GM13976 (cell line): ENCODE measurements at places on chromosomes 11 and 22.

GRCh38 chr11:71301046-71301857 lies 48.9 kb upstream of the SHANK2 start:
- DNase-seq, result peak; percentile 9

DNA sequence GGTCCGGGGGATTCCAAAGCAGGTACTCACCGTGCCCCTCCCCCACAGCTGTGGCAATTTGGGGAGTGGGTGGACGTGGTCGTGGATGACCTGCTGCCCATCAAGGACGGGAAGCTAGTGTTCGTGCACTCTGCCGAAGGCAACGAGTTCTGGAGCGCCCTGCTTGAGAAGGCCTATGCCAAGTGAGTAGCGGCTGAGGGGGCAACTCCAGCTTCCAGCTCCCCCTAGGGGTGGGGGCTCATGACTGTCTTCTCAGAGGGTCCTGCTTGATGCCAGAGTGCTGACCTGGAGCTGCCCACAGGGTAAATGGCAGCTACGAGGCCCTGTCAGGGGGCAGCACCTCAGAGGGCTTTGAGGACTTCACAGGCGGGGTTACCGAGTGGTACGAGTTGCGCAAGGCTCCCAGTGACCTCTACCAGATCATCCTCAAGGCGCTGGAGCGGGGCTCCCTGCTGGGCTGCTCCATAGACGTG lies 4.2 kb downstream of the CAPN1 start:
- DNase-seq, result no peak

GRCh38 chr22:23888615-23889401 lies 5.4 kb upstream of the MIF start:
- no peak for DNase-seq

- DNase-seq, result no peak
These were observed 14.5 kb upstream of the USP47 start for GRCh38 chr11:11827272-11827671.

- no peak for DNase-seq
These were observed 16.5 kb downstream of the MOB2 start for GRCh38 chr11:1469911-1470680.

GRCh38 chr11:78030429-78031325 lies 7.6 kb upstream of the KCTD14 start:
- DNase-seq, result no peak

DNA sequence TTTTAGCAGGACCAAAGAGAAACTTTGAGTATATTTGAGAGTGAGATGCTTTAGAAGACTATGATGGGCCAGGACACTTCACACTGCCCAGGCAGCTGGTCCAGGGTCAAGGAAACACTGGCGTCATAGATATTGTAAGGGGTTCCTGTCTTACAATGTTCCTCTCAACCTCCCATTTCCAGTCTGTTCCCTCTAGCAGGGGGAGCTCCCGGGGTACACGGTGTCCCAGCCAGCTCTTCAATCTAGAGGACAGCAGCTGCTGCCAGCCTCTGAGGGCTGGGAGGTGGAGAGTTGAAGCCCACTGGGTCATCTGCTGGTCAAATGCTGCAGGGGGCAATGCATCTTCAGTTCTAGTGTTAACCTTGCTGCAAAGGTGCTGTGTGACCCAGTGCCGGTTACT lies 40.7 kb upstream of the TIMP3 start:
- no peak for DNase-seq

DNA sequence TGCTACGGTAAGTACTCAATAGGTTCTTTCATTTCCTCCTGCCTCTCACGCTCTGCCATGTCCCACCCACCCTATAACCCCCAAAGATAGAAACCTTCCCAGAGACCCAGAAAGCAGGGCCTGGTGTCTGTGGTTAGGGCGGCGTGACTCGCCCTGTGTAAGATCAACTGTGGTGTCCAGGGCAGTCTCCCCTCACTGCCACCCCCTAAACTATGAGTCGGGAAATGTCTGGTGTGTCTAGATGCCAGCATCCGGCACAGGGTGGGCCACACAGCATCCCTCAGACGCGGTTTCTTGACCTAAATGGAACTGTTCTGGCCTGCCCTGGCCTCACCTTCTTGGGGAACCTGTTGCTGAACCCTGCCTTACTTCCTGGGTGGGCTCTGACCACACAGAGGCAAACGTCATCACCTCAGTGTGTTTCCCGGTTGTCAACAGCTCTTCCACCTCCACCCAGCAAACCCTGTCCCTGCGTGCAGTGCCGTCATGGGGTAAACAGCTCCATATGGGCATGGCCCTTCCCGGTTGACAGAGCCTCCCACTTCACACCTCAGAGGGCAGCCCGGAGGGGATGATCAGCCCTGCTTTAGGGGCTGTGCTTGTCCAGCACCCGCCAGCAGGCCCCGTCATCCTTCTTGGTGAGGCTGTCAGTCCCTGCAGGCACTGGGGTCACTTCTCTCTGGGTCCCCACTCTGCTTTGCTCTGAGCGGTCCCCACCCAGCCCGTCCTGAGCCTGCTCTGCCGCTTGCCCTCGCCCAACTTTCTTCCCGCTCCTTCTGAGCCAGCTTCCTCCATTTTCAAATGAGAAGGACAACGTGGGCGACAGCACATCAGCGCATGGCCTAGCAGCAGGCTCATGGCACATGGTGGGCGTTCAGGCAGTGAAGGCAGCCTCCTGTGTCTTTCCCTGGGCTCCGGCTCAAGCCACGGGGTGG lies 6.0 kb downstream of the WNT11 start:
- DNase-seq, result no peak

DNA sequence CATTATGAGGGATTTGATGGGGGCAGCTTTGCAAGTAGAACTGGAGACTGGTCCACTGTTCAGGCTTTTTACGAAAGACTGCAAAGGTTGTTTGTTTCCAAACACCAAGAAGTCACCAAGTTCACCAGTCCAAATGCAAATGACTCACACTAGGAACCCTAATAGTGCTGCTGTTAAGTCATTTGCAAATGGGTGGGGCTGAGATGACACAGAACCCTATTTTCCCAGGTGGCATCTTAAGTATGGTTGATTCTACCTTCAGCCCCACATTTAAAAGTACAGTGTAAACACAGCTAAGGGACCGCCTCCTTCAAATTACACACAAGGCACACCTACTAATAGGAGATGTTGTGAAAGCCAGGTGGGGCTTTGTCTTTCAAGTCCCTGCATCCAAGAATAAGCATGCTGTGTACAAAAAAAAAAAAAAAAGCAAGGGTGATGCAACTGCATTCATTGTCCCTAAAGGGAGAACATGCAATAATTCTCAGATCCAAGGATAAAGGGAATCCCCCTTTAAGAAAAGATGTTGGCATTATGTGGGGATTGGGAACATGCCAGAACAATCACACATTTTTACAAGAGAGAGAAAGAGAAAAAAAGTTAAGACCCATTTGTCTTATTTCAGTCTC lies 27.3 kb downstream of the BDNF start:
- DNase-seq, result no peak

DNA sequence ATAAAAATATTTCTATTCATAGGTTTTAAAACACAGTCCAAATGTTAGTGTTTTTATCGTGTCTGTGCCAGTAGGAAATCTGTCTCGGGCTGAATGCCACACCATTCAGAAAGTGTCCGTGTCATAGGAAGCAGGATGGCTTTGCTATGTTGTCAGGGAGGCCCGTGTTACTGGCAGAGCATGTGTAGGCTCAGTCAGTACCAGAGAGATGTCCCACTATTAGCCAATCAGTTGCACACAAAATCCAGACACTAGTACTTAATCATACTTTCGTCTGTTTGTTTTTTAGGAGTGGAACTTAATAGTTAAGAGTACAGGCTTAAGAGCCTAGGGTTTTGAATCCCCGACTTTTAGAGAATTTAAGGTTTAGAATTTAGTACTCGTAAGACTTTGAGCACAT lies 30.2 kb upstream of the SYN3 start:
- DNase-seq, result no peak

DNA sequence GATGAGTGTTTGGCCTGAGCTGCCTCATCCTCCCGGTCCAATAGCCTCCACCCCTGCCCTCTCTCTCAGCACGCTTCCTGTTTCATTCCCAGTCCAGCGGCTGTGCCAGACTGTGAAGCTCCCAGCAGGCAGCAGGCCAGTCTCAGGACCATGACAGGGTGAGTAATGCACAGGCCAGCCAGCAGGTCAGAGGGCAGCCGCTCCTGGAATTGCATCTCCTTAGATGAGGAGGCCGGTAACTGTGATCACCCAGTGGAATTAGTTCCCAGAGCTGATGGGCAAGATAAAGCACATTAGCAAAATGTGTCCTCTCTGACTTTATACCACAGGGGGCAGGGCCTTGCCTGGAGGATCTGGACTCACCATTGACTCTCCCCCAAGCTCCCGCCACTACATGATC lies 251.2 kb downstream of the ETS1 start:
- no peak for DNase-seq

DNA sequence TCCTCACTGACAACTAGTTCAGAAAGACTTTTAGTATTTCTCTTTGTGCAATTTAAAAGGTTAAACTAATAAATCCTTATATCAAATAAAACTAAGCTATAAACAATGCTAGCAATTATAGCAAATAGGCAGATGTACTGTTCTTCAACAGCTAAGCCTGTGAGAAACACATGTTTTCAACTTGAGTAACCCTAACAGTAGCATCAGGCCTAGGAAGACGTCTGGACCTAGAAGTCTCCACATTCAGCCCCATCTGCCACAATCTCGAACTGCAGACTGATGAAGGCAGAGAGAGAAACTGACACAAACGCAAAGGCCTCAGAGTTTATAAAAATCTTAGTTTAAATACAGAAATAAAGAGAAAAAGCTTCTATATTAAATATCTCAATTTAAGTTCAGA lies 2.5 kb downstream of the ST13 start:
- DNase-seq, result no peak

DNA sequence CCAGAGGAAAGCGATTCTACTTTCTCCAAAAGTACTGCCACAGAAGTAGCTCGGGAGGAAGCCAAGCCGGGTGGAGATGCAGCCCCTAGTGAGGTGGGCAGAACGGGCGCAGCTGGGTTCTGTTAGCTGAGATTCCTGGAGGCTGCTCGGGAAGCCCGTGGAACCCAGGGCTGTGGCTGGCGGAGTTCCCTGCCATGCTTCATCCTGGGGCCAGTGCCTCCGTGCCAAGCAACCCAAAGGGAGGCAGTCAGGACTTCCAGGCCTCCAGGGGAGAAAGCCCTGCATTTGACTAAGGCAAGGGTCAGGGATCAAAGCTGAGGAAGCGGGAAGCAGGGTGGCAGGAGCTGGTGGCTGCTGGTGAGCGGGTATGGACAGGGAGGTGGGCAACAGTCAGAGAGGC lies 6.7 kb upstream of the TRMU start:
- DNase-seq, result no peak

DNA sequence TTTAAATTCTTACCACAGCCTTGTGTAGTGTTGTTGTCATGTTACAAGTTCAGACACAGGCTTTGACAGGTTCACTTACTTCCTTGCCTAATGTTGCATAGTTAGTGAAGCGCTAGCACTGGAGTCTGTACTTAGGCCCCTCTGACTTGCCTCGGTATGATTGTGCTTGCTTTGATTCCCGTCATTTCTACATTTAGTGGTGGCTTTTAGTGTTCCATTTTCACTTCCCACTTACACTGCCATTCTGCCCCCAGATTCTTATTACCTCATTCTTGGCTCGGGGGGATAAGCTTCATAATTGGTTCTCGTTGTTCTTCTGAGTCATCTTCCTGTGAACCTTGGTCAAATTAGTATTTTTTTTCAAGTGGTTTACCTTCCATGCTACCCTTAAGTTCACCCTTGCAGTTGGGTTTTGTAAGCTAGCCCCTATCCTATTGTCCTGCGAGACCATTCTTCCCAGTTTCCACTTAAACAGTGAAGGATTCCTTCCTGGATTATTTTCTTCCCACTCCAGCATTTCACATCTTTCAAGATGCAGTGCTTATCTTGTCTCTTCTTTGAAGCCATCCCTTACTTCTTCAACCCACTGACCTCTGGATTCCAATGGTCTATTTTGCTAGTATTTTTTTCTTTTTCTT lies 68.7 kb downstream of the DDX10 start:
- DNase-seq, result peak; percentile 38

GRCh38 chr11:27934830-27935145 lies 173.2 kb downstream of the KIF18A start:
- DNase-seq, result no peak

GRCh38 chr11:79262221-79262620 lies 178.6 kb downstream of the TENM4 start:
- DNase-seq, result no peak

GRCh38 chr22:33083212-33083611 lies 25.0 kb upstream of the SYN3 start:
- DNase-seq, result peak; percentile 31

GRCh38 chr11:94791216-94791889 lies 23.2 kb downstream of the AMOTL1 start:
- DNase-seq, result no peak

GRCh38 chr11:69896250-69896649 lies 77.0 kb upstream of the FGF3 start:
- no peak for DNase-seq

GRCh38 chr22:49975543-49976389 lies 15.2 kb downstream of the PIM3 start:
- DNase-seq, result peak; percentile 81

- DNase-seq, result no peak
These were observed 823 bp upstream of the MUC15 start for GRCh38 chr11:26572770-26573402.

DNA sequence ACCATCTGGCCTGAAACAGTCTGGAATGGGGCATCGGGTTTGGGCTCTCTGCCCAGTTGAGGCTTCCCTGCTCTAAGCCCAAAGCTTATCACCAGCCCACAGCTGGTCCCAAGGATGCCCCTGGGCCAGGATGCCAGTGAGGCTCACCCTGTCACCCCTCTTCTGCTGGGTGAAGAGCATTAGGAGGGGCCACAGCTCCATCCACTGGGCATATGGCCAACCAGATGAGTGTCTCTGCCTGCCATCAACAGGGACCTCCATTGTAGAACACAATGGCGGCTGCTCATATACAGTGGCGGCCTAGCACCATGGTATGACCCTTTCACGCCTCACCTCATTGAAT lies 5.6 kb downstream of the CHST1 start:
- DNase-seq, result no peak

DNA sequence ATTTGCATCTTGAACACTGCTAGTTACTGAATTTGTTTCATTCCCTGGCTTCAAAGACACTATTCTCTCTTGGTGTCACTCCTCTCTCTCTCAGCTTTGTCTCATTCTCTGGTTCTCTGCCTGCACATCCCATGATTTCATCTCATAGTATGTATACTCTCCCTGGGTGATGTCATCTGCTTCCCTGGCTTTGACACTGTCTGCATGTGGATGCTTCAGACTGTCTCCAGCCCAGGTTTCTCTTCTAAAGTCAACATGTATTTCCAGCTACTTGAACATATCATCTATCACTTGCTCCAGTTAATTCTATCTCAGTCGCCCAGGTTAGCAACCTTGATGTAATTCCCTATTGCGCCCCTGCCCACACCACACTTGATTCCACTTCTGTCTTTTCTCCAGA lies 9.3 kb upstream of the ACAT1 start:
- no peak for DNase-seq

DNA sequence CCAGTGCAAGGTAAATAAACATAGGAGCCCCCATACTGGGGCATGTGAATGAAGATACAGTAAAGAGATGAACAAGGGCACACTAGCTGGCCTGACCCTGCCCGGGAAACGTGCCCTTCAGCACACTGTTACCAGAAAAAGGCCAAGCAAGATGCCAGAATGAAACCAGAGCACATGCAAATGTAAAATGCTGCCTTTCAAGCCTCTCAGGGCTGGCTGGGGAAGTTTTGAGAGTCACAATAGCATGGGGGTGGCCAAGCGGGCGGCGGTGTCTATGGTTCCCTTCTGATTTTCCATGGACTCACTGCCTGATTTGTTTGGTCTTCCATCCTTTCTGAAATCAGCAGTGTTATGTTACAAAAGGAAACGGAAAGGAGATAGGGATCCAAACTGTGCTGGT lies 18.9 kb upstream of the SUSD2 start:
- no peak for DNase-seq
